ENCODE measurements at places on chromosomes 12 and 14.

GRCh38 chr12:56581418-56582145 is 48.5 kb downstream of the BAZ2A start:
- DNase-seq, result no peak

DNA sequence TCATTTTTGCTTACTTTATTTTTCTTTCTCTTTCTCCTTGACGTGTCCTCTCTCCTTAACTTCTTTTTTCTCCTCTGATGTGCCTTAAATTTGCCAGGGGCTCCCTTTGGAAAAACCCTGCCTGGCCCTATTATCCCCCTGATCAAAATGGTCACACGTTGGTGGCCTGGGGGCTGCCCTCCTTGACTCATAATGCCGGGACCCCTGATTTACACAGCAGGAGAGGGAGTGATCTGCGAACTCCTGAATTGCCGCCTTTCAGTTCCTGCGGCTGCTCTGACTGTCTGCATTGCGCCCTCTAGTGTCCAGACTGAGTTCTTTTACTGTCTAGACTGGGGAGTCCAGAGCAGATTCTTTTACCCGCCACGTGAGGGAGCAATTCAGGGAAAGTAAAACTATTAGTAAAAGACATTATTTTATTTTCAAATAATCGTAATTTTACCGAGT is 44.8 kb upstream of the GZMB start:
- DNase-seq, result peak; percentile 94

DNA sequence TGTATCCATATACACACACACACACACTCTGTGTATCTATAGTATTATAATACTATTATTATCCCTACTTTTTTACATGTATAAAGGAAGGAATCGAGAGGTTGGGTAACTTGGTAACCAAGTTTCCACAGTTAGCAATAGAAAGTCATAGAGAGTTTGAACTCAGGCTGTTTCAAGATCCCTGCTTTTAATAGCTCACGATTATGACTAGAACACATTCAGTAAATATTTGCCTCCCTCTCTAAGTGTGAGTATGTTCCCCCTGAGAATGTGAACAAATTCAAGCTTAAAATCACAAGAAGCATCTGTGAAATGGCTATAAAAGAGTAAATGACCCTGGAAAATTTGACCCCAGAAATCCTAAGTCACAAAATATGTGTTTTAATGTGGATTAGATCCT is 11.0 kb upstream of the REP15 start:
- DNase-seq, result no peak

DNA sequence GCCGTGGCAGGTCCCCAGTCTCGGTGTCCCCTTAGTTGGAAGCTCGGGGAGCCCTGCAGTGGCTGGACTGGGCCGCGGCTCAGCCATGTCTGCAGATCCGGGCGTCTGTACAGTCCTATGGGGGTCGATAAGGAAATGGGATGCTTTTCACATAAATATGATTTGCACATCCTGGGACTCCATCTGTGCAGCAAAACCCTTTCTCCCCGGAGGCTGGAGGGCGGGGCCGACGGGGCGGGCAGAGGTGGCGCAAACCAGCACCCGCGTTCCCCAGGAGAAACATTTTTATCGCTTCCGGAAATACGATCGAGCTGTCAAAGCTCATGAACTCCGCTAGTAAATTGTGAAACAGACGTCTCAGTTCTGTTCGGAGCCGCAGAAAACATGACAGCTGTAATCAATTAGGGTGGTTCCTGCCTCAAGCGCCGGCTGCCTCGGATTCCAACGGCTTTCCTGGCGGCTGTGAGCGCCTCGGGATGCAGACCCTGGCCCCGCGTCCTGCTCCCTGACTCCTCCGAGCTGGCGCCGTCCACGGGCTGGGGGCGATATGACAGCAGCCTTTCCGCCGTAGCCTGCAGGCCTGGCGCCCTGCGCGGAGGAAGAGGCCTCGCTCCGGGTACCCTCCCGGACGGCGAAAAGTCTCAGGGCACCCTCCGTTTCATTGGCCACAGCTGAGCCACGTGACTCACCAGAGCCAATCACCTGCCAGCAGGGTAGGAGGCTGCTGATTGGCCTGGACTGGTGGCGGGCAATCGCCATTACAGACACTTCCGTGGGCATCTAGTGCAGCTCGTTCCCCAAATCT is 23.0 kb downstream of the DIO3 start:
- no peak for DNase-seq

DNA sequence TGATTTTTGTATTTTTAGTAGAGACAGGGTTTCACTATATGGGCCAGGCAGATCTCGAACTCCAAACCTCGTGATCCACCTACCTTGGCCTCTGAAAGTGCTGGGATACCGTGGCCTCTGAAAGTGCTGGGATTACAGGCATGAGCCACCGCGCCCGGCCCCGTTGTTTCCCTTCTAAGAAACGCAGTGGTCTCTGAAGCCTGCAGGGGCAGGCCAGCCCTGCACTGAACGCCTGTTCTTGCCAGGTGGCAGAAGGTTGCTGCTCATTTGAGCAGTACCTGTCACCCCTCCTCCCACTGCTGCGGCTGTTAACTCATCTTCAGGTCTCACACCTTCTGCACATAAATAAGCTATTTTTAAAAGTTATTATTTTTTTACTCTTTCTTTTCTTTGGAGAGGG is 24.3 kb downstream of the GPRC5A start:
- no peak for DNase-seq

DNA sequence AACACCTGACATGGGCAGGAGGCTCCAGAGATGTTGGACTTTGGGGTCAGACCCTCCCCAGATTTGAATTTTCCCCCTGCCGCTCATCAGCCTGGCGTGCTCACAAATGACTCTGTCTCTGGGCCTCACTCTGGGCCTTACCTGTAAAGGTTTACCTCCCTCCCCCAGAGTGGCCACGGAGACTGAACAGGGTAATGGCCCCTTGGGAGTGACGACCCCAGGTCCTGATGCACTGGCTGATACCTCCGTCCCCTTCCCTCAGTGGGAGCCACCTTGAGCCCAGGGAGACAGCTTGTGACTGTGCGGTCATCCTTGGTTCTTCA is 7.0 kb downstream of the SLC25A29 start:
- DNase-seq, result no peak

DNA sequence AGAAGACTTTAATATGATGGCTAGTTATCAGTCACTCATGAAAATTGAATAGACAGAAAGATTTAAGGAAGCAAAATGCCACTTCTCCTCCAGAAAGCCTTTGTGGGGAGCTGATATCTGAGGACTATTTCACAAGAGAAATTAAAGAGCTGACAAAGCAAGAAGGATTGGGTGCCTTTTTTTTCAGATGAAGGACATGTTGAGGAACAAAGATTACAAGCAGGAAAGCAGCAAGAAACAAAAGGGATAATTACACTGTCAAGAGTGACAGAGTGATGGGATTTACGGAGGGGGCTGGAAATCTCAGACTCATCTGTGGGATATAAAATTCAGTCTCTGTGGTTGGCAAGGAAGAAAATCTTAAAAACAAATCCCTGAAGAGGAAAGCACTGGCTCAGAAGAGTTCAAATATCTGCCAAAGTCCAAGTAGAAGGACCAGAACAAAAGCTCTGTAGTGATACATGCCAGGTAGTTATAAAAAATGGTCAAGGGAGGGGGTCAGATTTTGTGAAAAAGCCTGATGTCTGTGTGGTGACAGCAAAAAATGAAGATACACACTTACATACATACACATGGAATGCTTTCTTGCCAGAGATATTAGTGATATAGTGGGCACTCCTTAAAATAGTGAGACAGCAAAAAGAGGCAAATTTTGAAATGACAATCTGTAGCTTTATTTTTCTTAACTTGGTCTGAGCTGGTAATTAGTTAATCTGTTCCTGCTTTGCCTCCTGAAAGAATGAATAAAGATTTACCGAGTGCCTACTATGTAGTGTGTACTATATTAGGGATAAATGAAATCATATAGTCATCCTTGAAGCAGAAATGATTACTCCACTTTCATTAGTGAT is 62.9 kb downstream of the EPS8 start:
- DNase-seq, result no peak

GRCh38 chr14:24298892-24299254 is 707 bp downstream of the DHRS1 start:
- DNase-seq, result peak; percentile 15

DNA sequence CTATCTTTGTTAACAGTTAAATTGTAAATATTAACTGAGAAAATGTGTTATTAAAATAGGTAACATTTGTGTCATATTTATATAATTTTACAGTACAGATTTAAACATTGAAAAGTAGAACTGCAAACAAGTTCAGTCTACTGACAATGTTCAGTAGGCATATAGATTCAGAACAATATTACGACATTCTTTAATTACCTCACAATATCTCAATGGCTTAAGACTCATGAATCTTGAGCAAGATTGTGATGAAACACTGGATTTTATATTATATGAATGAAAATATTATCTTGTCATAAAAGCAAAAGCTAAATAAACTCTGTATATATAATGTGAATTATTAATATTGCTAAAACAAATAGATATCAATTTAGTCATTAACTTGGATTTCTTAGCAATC is 194.9 kb downstream of the ADAMTS20 start:
- DNase-seq, result no peak

GRCh38 chr12:12642916-12643315 is 31.2 kb downstream of the CREBL2 start:
- no peak for DNase-seq

- no peak for DNase-seq
These were observed 10.0 kb upstream of the MMP19 start for GRCh38 chr12:55852740-55853139.

DNA sequence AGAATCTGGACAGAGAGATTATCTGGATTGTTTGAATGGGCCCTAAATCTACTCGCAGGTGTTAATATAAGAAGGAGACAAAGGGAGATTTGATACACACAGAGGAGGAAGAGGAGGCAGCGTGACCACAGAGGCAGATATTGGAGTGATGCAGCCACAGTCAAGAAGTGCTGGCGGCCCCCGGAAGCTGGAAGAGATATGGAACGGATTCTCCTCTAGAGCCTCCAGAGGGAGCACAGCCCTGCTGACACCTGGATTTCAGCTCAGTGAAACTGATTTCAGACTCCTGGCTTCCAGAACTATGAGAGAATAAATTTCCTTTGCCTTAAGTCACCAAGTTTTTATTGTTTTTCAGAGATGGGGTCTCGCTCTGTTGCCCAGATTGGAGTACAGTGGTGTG is 9.2 kb upstream of the TC2N start:
- no peak for DNase-seq

DNA sequence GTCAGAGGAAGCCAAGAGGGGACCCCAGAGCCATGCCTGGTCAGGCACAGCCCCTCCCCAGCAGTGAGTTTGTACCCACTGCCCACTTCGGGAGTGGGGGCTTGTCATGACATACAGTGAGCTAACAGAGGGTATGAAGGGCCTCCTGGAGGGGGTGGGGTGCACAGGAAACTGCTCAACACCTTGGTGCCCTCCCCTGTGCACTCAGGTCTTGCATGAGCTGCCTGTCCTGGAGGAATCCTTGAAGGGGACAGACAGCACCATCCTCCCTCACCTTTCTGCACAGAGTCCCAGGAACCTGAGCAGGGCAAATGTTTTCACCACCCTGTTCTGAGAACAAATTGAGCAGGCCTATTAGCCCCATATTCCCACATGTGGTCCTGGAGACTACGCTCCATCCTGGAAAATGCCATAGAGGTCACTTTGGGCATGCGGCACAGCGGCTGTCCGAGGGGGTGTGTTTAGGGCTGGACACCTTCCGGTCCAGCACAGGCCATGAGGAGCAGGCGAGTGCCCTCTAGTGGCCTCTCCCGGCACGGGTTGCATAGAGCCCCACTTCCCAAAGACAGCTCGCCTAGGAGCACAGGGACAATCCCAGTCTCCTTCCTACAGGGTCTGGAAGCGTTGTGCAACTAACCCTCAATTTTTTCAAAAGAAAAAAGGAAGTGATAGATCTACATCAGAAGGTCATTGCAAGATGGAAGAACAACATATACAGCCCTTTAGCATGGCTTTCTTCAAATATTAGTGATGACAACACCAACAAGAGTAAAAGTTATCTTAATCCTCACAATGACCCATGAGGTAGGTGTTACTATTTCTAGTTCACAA is 31.9 kb upstream of the ZFP36L1 start:
- DNase-seq, result peak; percentile 61

- no peak for DNase-seq
These were observed 22.2 kb downstream of the GRIN2B start for GRCh38 chr12:13959131-13959723.

DNA sequence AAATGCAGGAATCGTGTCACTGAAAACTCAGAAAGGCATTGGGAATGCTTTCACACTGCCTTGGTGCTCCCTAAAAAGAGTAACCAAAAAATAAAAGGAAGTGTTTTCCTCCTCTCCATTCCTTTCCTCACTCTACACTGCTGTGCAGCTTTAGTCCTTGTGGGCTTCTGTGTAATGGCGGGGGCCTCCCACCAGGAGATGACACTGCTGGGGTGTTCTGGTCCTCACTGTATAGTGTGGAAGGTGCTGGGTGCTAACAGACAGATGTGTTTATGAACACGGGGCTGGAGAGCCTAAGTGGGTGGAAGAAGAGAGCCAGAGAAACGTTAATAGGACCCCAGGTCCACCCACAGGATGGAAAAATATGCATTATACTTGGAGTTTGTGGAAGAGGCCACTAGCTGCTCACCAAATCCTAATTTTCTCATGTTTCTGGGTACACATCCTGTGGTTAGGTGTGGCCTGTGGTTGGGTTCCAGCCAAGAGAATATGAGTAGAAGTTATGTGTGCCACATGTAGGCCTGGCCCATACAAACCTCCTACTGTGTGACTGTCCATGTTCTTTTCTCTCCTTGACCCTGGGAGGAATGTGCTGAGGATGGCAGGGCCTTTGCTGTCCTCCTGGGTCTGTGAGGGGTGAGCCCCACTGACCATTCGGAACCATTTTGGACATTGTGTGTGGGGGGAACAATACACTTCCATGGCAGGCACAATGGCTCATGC is 14.0 kb upstream of the C1S start:
- no peak for DNase-seq

DNA sequence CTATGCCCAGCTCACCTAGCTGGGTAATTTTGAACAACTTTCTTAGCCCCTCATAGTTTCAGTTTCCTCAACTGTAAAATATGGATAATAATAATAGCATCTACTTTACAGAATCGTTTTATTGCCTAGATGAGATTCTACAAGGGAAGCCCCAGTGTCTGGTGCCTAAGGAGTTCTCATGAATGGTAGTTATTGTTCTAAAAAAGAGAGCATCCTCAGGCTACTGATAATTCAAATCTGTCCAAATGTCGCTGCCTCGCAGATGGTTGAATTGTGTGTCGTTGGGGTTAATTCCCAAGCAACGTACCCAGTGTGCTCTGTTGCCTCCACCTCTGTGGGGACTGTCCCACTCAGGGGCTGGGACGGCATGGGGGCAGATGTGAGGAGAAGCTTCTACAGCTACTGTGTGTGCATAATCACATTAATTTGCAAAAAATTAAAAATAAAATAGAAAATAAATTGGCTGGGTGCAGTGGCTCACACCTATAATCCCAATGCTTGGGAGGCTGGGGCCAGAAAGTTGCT is 71.6 kb upstream of the CEP83 start:
- DNase-seq, result no peak

DNA sequence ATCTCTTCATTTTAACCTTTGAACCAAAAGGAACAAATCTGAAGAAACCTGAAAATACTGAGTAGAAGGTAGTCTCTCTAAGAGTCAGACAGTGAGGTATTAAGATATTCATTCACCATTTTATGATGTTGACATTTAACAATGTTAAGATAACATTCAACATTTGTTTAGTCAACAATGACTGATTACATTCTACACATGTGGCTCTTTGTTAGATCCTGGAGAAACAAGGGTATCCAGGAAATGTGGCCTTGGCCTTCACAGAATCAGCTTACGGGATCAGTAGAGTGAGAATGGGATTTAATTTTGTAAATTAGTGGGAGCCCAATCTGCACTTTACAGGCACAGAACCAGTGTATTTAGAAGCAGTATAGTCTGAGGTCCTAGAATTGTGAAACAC is 355.5 kb downstream of the KCNH5 start:
- no peak for DNase-seq

GRCh38 chr12:125070112-125070511 is 4.9 kb downstream of the AACS start:
- DNase-seq, result no peak
